Common myeloid progenitor, CD34-positive (primary cell): ENCODE measurements at places on chromosomes 5 and 9.
A peak's percentile ranks its signal among the peaks of the same experiment; 100 is the strongest.

DNA sequence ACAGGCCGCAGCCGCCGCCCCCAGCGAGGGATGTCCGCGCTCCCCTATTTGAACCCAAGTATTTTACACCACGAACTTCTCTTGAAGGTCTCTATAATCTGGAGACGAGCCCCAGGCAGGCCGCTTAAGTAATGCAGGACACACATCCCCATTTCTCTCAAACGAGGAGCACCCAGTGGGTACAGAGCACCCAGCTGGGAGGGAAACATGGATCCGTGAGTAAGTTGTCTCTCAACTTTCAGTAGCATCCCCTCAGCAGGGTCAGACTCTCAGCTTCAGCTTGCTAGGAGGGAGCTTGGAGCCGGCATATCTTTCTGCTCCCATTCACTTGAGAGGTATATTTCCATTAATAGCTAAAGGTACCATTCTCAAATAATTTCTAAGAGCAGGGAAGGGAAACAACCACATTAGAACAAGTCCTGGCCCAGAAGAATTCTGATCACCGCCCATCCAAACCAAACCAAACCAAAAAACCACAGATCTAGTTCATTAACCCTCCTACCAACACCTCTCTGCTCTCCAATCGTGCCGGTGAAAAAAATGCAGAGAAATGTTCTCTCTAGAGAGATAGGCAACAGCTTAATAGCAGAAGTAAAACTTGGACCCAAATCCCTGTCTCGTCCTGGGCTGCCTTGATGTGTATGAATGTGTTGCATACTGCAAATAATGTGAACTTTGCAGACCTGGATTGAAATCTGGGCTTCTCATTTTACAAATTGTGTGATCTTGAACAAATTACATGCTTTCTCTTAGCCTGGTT, 910 bp downstream of the TDRD7 start:
- peak; percentile 31 for DNase-seq

DNA sequence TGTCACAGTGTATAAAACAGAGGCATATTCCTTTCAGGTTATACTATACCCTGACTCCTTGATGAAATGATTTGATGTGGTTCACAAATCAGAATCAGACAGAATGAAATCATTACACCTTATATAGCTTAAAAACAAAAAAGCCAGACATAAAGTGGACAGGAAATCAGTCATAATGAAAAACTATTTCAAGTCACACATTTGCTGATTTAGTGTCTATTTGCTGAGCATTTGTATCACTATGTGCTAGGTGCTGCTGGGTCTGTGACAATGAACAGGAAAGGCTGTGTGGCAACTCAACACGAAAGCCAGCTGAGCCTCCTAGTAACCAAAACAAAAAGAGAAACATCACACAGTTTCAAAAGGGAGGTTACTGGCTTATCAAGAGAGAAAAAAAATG, 194.0 kb downstream of the EFNA5 start:
- DNase-seq: peak; percentile 7

- no peak for DNase-seq
These were observed 142.6 kb downstream of the FAM114A2 start for GRCh38 chr5:153896117-153896516.

DNA sequence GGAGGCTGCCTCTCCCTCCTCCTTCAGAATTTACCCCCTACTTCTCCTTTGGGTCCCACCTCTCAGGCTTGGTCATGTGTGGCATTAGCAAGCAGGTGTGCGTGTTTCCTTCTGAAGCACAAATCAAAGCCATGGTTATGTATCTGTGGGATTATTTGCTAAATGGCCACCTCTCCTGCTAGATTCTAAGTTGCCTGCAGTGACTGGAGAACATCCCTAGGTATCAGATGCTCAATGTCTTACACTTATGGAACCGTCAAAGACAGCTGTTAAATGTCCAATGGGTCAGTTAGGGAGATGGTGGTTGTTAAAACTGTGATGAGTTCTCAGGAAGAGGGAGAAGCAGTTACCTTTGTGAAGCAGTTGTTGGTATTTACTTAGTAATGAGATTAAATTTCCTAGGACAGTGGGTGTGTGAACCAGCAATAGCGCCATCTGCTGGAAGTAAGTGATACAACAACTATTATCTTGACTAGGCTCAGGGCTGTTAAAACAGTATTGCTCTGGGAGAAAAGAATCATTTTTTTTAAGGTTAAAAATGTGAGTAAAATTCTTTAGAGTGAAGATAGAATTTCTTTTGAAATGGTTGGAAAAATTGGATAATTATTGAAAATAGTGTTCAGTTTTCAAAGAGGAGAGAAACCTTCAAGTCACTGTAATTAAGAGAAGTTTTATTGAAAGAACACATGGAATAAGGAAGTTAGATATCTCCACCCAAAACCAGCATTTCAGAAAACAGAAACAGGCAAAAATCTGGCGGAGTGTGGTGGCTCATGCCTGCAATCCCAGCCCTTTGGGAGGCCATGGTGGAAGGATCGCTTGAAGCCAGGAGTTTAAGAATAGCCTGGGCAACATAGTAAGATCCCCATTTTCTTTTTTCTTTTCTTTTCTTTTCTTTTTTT, 71.3 kb downstream of the TMC1 start:
- DNase-seq: peak; percentile 64

GRCh38 chr9:95229230-95229915, 88.1 kb downstream of the FANCC start:
- no peak for DNase-seq
